ENCODE measurements at places on chromosomes 11 and 22.

- DNase-seq: peak; percentile 98
These were observed 118.1 kb downstream of the ATM start for GRCh38 chr11:108340973-108341372.

GRCh38 chr11:116199182-116199581 lies 573.6 kb downstream of the BUD13 start:
- DNase-seq: no peak

- DNase-seq: peak; percentile 48
These were observed at the start of gene EIF4ENIF1 for GRCh38 chr22:31489632-31490495. EIF4ENIF1 (minus strand) TSS chr22:31489842; CDS start chr22:31488718, 1,124 bp downstream.

DNA sequence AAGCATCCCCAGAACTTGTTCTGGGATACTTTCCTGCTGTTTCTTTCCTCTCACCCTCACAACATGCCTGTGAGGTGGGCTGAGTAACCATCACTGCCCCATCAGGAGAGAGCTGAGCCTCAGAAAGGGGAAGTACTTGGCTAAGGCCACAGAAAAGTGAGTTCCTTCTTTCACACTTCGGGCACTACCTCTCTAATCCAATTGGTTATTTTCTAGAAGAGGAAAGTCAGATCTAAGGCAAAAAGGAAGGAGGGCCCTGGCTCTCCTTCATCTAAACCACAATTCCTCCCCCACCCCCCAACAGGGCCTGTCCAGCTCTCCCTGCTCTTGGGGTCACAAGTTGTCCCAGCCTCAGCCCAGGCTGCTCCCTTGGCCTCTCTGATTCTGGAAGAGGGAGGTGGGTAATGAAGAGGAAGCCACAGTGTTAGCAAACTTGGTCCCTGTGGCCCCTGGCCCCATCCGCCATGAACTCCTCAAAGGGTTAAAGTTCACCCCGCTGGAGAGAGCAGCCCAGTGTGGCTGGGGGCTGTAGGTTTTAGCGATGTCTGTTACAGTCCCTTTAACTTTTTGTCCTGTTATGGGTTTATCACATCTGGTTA lies 34.0 kb downstream of the SLC22A12 start:
- no peak for DNase-seq

DNA sequence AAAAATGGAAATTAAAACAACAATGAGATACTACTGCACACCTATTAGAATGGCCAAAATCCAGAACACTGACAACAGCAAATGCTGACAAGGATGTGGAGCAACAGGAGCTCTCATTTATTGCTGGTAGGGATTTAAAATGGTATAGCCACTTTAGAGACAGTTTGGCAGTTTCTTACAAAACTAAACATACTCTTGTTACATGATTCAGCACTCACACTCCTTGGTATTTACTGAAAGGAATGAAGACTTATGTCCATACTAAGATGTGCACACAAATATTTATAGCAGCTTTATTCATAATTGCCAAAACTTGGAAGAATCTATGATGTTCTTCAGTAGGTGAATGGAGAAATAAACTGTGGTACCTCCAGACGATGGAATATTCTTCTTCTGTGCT lies 40.8 kb downstream of the PGM2L1 start:
- no peak for DNase-seq
